ENCODE measurements at places on chromosomes 5 and 9. TPM values are rescaled to one million over a fixed set of nuclear protein-coding genes. Genes with fewer than 3 reads are reported as not detected.
A peak's percentile ranks its signal among the peaks of the same experiment; 100 is the strongest.

SPATA31D4 gene
- not detected for total RNA-seq

RASGRF2 gene
- total RNA-seq: 13.9 TPM

- no peaks in the 10 kb centered on the region for H3K27me3 ChIP-seq
- peaks cover 25% of the 10 kb centered on the region for H3K4me1 ChIP-seq
- H3K27ac ChIP-seq: no peak overlapping the region
- H3K36me3 ChIP-seq: no peaks in the 10 kb centered on the region
These were observed 135.5 kb downstream of the NMUR2 start for GRCh38 chr5:152269533-152269932.

DNA sequence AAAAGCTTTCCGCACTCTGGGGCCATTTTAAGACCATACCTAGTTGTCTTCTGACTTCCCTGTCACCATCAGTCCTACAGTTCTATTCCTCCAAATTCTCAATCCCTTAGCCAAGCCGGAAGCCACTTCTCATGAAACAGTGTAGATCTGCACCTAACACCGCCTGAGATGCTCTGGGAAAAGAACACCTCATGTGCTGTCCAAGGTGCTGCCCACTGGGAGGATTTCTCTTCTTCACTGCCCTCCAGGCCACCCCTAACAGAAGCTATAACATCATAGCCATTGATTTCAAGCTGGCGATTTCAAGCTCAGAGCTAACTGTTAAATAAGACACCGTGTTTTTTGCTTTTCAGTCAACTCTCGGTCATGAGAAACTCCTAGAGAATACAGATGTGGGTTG is 559.3 kb downstream of the CCDC171 start:
- H3K4me1 ChIP-seq: no peaks in the 10 kb centered on the region
- H3K27me3 ChIP-seq: no peaks in the 10 kb centered on the region
- H3K36me3 ChIP-seq: no peaks in the 10 kb centered on the region
- no peak overlapping the region for H3K4me3 ChIP-seq
- H3K27ac ChIP-seq: no peak overlapping the region

GRCh38 chr5:116088062-116088461 is 3.2 kb downstream of the COMMD10 start:
- no peak for DNase-seq
- H3K27me3 ChIP-seq: no peaks in the 10 kb centered on the region
- H3K4me1 ChIP-seq: peaks cover 22% of the 10 kb centered on the region

DNA sequence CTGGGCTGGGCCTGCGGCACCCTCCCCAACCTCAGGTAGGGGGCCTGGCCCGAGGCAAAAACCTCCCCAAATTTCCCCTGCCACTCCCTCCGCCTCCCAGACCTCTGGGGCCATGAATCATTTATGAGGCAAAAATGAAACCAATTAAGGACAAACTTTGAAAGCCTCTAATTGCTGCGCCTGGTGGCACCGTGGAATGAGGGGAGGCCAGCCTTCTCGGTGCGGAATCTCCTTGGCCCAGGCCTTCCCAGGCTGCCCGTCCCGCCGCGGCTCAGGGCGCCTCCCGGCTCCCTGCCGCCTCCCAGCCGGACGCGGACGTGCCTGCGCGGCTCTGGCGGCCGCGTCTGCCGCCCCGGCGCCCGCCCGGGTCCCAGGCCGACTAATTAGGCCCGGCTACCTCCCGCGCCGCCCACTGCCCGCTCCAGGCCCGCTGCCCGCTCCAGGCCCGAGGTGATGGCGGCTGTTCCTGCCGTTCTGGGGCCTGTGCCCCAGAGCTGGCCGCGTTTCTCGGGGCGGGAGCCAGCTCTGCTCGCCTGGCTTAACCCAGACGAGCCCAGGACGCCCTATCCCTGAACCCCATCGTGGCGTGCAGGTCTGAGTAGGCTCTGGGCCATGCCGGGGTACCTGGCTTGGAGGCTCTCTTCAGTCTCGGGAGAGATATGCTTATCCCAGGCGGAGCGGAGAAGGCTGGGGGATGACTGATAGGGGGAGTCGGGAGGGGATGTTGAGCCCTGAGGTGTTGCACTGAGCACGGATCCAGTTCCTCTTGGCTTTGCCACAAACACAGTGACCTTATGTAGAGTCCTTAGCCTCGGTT is 20.1 kb downstream of the CXXC5 start:
- peak overlapping the region; percentile 90 for H3K27ac ChIP-seq
- H3K4me1 ChIP-seq: peaks cover 94% of the 10 kb centered on the region
- no peaks in the 10 kb centered on the region for H3K36me3 ChIP-seq
- no peaks in the 10 kb centered on the region for H3K27me3 ChIP-seq
- DNase-seq: no peak

DNA sequence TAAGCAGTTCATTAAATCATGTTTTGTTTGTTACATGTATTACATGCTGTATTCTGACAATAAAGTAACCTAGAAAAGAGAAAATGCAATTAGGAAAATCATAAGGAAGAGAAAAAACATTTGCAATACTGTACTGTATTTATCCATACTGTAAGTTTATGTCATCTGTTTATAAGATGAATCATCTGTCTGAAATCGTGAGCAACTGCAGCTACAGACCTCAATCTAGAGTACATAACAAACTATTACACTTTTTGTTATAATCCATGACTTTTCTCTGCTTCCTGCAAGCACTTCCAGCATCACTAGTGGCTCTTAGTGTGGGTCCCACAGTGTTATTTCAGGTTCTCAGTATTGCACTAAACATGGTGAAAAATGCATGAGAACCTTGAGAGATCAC is 144.4 kb upstream of the NR4A3 start:
- no peak for DNase-seq
- H3K36me3 ChIP-seq: no peaks in the 10 kb centered on the region
- no peak overlapping the region for H3K27ac ChIP-seq
- no peaks in the 10 kb centered on the region for H3K27me3 ChIP-seq

DNA sequence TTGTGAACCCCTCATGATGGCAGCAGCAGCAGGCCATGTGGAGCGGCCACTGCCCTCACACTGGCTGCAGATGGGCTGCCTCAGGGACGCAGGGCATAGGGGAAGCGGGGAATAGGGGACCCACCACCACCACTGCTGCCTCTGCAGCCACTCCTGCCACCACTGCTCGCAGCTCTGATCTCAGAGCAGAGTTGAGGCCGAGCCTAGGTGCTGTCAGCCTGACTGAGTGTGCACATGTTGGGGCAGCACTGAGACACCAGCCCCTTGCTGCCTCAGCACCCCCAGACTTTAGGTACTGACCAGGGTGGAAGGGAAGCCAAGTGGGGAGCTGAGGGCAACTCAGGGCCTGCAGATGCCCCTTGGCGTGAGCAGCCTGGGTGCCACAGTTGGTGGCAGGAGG is 843.9 kb upstream of the DMAC1 start:
- no peak for DNase-seq
- no peaks in the 10 kb centered on the region for H3K27me3 ChIP-seq
- H3K4me1 ChIP-seq: no peaks in the 10 kb centered on the region
- no peak overlapping the region for H3K4me3 ChIP-seq

- no peak overlapping the region for H3K27ac ChIP-seq
- no peaks in the 10 kb centered on the region for H3K27me3 ChIP-seq
- no peaks in the 10 kb centered on the region for H3K36me3 ChIP-seq
- H3K4me3 ChIP-seq: no peak overlapping the region
These were observed 5.6 kb upstream of the SEC24A start for GRCh38 chr5:134642931-134643530.

DNA sequence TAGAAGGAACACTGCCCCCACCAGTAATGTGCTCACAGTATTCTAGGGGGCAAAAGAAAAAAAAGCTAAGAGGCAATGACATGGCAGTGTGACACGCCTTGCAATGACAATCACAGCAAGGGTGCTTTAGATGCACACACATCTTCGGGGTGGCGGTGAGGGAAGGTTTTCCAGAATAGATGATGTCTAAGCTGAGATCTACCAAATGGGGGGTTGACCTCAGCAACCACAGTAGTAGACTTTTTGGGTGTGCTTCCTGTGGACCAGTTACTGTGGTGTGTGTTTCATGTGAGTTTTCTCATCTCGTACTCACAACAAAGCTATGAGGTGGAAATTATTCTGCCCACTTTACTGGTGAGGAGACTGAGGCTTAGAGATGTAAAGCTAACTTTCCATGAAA is 10.2 kb upstream of the IL12B start:
- H3K27me3 ChIP-seq: no peaks in the 10 kb centered on the region
- H3K36me3 ChIP-seq: no peaks in the 10 kb centered on the region
- no peaks in the 10 kb centered on the region for H3K4me1 ChIP-seq
- H3K27ac ChIP-seq: no peak overlapping the region

Data from thoracic aorta (tissue), 2 donors.